A172 (cell line): ENCODE measurements at places on chromosomes 5 and 9. TPM values are rescaled to one million over a fixed set of nuclear protein-coding genes. Genes with fewer than 3 reads are reported as not detected.
A peak's percentile ranks its signal among the peaks of the same experiment; 100 is the strongest.

CDHR2 gene
- 0.12 TPM in 1 of 2 replicates, not detected in the other for total RNA-seq

SLC34A3 gene
- total RNA-seq: 1.1 and 1.6 TPM in 2 replicates

NIPAL4 gene
- total RNA-seq: 1.2 and 1.5 TPM in 2 replicates

PCDHB10 gene
- total RNA-seq: 3.9 and 7.1 TPM in 2 replicates

FBP2 gene
- total RNA-seq: not detected in 2 replicates

GRCh38 chr9:119963258-119963797 is 594.1 kb upstream of the BRINP1 start:
- DNase-seq: peak; percentile 74
